RKO (cell line): ENCODE measurements at places on chromosomes 7 and 10.

DNA sequence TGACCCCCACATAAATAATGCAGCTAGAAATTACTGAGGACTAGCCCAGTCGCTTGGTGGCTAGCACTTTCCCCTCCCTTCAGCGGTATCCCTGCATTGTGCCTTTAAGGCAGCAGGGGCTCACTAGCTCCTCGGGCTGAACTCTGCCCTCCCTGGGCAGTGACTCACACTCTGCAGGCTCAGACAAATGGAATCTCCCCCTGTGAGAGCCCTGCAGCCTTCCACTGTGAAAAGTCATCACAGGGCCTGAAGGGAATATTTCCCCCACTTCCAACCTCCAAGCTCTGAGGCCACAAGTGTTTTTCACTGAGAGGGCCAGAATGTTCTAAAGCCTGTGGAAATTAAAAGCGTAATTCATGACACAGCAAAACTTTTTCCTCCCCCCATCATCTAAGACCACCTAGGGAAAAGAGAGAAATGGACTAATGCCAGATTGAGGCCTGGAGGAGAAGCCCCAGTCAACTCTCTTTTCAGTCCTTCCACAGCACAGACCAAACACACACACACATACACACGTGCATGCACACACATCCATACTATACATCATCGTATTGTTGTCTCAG lies 93.6 kb upstream of the COL1A2 start:
- peak; percentile 91 for DNase-seq

DNA sequence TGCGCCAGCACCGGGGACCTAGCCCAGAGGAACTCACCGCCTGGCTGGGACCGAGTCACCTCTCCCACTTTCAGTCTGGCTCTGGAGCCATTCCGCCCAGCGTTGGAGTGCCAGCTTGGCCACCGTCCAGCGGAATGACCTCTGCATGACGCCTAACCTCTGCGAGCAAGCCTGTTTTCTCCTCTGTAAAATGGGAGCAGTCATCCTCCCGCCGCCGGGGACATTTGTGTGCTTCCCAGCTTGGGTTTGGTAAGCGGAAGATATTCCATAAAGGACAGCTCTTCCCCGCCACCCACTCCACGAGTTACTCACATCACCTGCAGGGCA lies 1.3 kb upstream of the ZCCHC24 start:
- DNase-seq, result no peak

DNA sequence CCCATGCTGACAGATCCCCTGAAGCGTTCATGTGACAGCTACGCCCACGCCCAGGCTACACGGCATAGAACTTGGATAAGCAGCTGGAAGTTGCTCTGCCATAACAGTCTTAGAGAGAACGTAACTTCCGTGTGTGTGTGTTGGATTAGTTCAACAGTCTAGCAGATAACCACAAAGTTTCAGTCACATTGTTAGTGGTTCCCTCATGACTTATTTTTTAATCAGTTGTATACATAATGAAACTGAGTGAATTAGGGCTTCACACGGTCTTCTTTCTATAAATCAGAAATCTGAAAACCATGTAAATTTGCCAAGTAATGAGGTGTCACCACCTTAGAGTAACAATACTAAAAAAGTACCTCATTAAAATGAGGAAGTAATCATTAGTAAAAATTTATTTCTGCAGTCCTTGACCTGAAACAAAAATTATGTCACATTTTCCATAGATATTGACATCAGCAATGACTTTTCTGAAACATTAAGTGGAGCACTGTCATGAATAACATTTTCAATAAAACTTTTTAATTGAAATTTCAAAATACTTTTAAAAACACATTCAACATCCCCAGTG lies 21.7 kb upstream of the MACC1 start:
- no peak for DNase-seq

- no peak for DNase-seq
These were observed 74.9 kb upstream of the COL13A1 start for GRCh38 chr10:69726850-69727249.

DNA sequence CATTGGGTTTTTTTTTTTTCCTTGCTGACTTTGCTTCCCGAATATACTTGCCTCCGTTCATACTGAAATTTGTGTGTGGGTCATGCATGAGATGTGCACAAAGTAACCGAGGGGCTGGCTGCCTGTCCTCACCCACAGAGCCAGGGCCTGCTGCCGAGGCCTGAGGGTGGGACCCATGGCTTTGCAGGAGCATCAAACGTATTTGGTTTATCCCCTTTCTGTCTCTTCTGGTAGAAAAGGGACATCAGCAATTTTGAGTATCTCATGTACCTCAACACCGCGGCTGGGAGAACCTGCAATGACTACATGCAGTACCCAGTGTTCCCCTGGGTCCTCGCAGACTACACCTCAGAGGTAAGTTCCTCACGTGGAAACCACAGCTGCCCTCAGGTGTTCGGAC lies 3.5 kb upstream of the LRRC18 start:
- no peak for DNase-seq

GRCh38 chr10:121830101-121830500 lies 97.7 kb downstream of the ATE1 start:
- no peak for DNase-seq

- peak; percentile 59 for DNase-seq
These were observed 129.3 kb downstream of the PKD1L1 start for GRCh38 chr7:47818796-47819606.

- peak; percentile 90 for DNase-seq
These were observed 100.7 kb upstream of the WAC start for GRCh38 chr10:28432210-28432676.

DNA sequence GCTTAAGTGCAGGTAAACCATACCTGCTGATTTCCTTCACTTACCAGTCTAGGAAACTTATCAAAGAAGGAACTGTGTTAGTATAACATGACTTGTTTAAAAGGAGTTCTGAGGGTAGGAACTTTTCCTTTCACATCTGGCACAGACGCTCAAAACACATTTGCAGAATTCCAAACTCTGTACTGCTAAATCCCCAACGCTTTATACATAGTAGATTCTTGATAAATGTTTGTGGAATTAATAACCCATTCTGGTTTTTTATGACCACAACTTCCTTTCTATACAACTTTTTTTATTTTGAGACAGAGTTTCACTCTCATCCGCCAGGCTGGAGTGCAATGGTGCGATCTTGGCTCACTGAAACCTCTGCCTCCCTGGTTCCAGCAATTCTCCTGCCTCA lies 7.7 kb upstream of the TRUB1 start:
- no peak for DNase-seq

GRCh38 chr7:73343671-73344380 lies 15.9 kb downstream of the FKBP6 start:
- no peak for DNase-seq
